ENCODE measurements at places on chromosomes 16 and 17. TPM values are rescaled to one million over a fixed set of nuclear protein-coding genes. Genes with fewer than 3 reads are reported as not detected.

- peaks cover 3% of the 10 kb centered on the region for H3K27me3 ChIP-seq
- no peak overlapping the region for H3K27ac ChIP-seq
- no peak overlapping the region for H3K4me3 ChIP-seq
- no peak for DNase-seq
Measured at GRCh38 chr17:19629449-19629848, 19.1 kb upstream of the ALDH3A2 start.

CES5A gene
- not detected for total RNA-seq

HBA1 gene
- total RNA-seq: not detected

DYNLRB2 gene
- total RNA-seq: not detected

- H3K27ac ChIP-seq: no peak within 1 kb of the TSS
- H3K27me3 ChIP-seq: no peaks in the 10 kb centered on the region
- DNase-seq: no peak
- H3K36me3 ChIP-seq: no peaks in the 10 kb centered on the region
Measured at GRCh38 chr17:81166033-81166492, at the start of gene AATK. Gene AATK, minus strand, starts transcription at chr17:81166221. Its CDS starts 229 bp downstream, at chr17:81165992.

DNA sequence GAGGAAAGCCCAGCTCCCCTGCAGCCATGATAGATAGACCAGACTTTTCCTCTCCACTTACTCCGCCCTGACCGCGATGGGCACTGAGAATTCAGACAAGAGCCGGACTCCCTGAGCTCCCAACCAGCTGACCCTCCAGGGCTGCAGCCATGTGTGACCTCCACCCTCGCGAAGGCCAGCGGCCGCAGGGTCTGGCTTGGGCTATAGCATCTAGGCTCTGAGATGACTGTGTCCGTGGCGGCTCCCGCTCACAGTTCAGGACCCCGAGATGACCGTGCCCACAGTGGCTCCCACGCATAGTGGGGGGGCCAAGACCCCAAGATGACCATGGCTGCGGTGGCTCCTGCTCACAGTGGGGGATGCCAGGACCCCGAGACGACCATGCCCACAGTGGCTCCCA is 18.0 kb downstream of the ZFPM1 start:
- peak overlapping the region; percentile 76 for H3K27ac ChIP-seq
- H3K27me3 ChIP-seq: no peaks in the 10 kb centered on the region
- no peaks in the 10 kb centered on the region for H3K36me3 ChIP-seq
- H3K4me3 ChIP-seq: no peak overlapping the region
- no peak for DNase-seq
- H3K4me1 ChIP-seq: peaks cover 36% of the 10 kb centered on the region

GRCh38 chr17:55433029-55433628 is 11.5 kb upstream of the MMD start:
- H3K27me3 ChIP-seq: no peaks in the 10 kb centered on the region
- no peak overlapping the region for H3K4me3 ChIP-seq
- DNase-seq: no peak

DNA sequence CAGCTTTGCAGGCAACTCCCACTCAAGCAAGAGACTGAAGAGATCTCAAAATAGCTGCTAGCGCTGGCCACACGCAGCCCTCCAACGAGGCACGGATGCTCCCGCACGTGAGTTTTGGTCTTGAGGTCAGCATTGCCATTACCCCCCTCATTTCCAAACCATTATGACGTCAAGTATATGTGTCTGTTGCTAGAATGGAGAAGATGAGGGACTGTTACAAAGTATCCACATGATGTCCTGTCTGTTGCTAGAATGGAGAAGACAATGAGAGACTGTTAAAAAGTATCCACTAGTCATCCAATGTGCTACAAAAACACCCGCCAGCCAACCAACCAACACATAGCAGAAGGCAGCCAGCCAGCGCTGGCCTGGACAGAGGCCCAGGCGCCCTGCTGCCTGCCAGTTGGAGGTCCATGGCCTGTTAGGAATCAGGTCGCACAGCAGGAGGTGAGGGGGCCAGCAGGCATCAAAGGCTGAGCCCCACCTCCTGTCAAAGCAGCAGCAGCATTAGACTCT is 24.8 kb downstream of the KLHDC4 start:
- H3K36me3 ChIP-seq: peaks cover 36% of the 10 kb centered on the region
- H3K4me3 ChIP-seq: no peak overlapping the region
- no peaks in the 10 kb centered on the region for H3K4me1 ChIP-seq
- no peak overlapping the region for H3K27ac ChIP-seq
- no peaks in the 10 kb centered on the region for H3K27me3 ChIP-seq

GRCh38 chr16:70427786-70428177 is 11.1 kb downstream of the ST3GAL2 start:
- no peaks in the 10 kb centered on the region for H3K27me3 ChIP-seq
- H3K27ac ChIP-seq: no peak overlapping the region
- H3K36me3 ChIP-seq: peaks cover 8% of the 10 kb centered on the region
- no peak for DNase-seq
- H3K4me3 ChIP-seq: no peak overlapping the region
- H3K4me1 ChIP-seq: peaks cover 49% of the 10 kb centered on the region

GRCh38 chr16:84509032-84509950 is 4.8 kb upstream of the MEAK7 start:
- H3K27me3 ChIP-seq: no peaks in the 10 kb centered on the region
- no peak overlapping the region for H3K27ac ChIP-seq
- peak overlapping the region; percentile 46 for H3K4me3 ChIP-seq
- H3K36me3 ChIP-seq: no peaks in the 10 kb centered on the region

DNA sequence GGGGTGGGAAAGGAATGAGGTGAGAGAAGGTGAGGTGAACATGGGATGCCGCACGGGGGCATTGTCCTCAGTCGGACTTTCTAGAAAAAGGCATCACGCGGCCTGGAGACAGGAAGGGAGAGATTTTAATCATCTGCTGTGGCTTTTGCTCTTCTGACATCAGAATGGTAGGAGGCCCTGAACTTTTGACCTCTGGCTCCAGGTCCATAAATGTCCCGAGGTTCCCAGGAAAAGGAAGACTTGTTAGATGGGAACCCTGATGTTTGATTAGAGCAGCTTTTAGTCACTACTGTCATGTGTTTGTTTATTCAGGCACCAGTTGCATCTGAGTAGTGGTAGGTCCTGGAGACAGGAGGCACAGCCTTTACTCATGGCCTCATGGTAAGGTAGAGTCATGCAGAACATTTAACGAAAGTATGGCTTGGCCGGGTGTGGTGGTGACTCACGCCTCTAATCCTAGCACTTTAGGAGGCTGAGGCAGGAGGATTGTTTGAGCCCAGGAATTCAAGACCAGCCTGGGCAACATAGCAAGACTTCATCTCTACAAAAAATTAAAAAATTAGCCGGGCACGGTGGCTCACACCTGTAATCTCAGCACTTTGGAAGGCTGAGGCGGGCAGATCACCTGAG is 203.1 kb downstream of the MSI2 start:
- H3K4me3 ChIP-seq: no peak overlapping the region
- DNase-seq: no peak
- no peak overlapping the region for H3K27ac ChIP-seq
- H3K27me3 ChIP-seq: no peaks in the 10 kb centered on the region

- no peak overlapping the region for H3K4me3 ChIP-seq
- H3K27ac ChIP-seq: no peak overlapping the region
- H3K4me1 ChIP-seq: peaks cover 15% of the 10 kb centered on the region
Measured at GRCh38 chr17:364766-365165, 12.2 kb upstream of the RPH3AL start.

SOX8 gene
- total RNA-seq: 4.8 TPM

- no peaks in the 10 kb centered on the region for H3K4me1 ChIP-seq
- no peaks in the 10 kb centered on the region for H3K36me3 ChIP-seq
- no peak overlapping the region for H3K27ac ChIP-seq
- no peak for DNase-seq
- no peak overlapping the region for H3K4me3 ChIP-seq
Measured at GRCh38 chr16:55539488-55539887, 27.0 kb upstream of the CAPNS2 start.

DNA sequence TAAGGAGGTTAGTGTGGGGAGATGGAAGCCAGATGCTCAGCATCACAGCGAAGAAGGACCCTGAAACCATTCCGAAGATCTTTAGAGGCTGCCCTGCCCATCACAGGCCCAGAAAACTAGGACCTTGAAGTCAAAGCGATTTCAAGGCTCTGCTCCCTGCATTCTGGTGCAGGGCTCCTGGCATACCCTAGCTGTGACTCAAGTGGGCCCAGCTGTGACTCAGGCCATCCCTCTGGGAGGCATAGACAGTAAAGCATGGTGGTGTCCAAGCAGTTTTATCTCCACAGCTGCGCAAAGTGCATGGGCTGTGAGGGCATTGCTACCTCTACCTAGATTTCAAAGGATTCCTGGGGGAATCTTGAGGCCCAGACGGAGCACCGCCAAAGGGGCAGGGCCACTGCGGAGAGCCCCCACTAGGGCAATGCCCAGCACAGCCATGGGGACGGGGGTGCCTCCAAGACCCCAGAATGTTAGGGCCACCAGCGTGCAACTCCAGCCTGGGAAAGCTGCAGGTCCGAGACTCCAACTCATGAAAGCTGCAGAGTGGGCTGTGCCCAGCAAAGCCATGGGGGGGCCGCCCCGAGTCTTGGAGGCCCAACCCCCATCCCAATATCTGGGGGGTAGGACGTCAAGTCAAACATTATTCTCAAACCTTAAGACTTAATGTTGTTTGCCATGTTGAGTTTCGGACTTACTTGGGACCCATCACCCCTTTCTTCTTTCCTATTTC is 11.7 kb upstream of the ZNF594 start:
- H3K4me3 ChIP-seq: no peak overlapping the region
- H3K4me1 ChIP-seq: peaks cover 6% of the 10 kb centered on the region
- H3K27me3 ChIP-seq: no peaks in the 10 kb centered on the region
- no peak for DNase-seq

TLCD3B gene
- total RNA-seq: 0.25 TPM

- peaks cover 12% of the 10 kb centered on the region for H3K4me1 ChIP-seq
- H3K27ac ChIP-seq: no peak overlapping the region
- H3K36me3 ChIP-seq: no peaks in the 10 kb centered on the region
- H3K4me3 ChIP-seq: no peak overlapping the region
- DNase-seq: no peak
- H3K27me3 ChIP-seq: no peaks in the 10 kb centered on the region
Measured at GRCh38 chr17:27217631-27218030, 76.3 kb upstream of the WSB1 start.

GRCh38 chr16:69930117-69930776 is 20.9 kb upstream of the CLEC18A start:
- H3K27ac ChIP-seq: no peak overlapping the region
- H3K36me3 ChIP-seq: peaks cover 72% of the 10 kb centered on the region
- no peak overlapping the region for H3K4me3 ChIP-seq
- H3K27me3 ChIP-seq: no peaks in the 10 kb centered on the region
- peak; percentile 17 for DNase-seq

CDK5R1 gene
- 8.1 TPM for total RNA-seq

DNA sequence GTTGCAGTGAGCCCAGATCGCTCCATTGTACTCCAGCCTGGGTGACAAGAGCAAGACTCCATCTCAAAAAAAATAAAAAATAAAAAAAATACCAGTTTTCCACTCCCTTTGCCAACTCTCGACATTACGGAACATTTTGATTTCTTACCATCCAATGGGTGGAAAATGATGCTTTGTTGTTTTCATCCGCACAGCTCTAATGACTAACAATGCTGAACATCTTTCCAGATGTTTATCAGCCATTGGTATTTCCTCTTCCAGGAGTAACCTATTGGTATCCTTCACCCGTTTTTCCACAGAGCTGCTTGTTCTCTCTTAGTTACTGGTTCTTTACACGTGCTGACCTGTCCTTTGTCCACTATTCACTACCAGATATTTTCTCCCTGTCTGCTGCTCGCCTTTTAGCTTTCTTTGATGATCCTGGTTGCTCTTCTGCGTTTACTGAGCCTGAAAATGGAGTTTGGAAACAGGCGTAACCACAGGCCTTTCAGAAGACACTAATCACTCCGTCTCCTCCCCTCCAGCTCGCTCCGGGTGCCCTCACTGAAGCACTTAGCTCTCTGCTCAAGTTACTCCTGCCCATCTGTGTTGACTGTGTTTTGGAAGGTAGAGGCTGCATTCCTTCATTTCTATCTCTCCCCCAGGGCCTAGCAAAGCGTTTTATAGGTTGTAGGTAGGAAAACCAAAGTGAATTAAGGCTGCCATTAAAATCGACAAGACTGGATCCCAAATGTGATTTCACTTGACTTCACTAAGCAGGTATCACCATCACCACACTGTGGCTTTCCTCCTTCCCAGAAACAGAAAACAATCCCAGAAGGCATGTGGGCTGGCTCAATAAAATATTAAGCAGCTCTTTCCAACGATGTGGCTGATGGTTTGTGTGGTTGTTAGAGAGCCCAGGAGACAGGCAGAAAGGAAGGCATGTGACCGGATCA is 8.9 kb downstream of the SHPK start:
- peaks cover 36% of the 10 kb centered on the region for H3K36me3 ChIP-seq
- DNase-seq: no peak
- H3K4me1 ChIP-seq: no peaks in the 10 kb centered on the region
- H3K4me3 ChIP-seq: no peak overlapping the region
- no peak overlapping the region for H3K27ac ChIP-seq

PYDC1 gene
- total RNA-seq: not detected

- no peaks in the 10 kb centered on the region for H3K27me3 ChIP-seq
- peaks cover 2% of the 10 kb centered on the region for H3K4me1 ChIP-seq
- no peak overlapping the region for H3K4me3 ChIP-seq
- no peak for DNase-seq
- no peaks in the 10 kb centered on the region for H3K36me3 ChIP-seq
- H3K27ac ChIP-seq: no peak overlapping the region
Measured at GRCh38 chr17:69062860-69063581, 2.3 kb upstream of the ABCA9 start.

DNA sequence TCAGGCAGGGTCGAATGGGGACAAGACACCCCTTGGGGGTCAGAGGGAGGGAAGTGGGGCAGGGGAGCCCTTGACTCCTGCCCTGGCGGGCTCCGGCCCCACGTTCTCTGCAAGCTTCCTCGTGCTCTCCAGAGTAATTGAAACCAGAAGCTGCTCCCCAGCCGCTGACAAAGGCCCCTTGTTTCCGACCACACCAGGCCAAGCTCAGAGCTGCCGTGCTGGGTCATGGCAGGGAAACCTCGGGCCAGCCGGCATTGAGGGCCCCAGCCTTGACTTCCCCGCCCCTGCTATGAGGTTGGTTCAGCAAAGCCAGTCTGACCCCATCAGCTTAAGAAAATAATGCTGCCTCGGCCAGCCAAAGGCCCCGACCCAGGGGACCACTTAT is 43.3 kb downstream of the TIMM22 start:
- no peak overlapping the region for H3K27ac ChIP-seq
- no peak for DNase-seq
- H3K27me3 ChIP-seq: no peaks in the 10 kb centered on the region

GRCh38 chr17:30160419-30161172 is 44.0 kb downstream of the NSRP1 start:
- no peaks in the 10 kb centered on the region for H3K27me3 ChIP-seq
- H3K27ac ChIP-seq: no peak overlapping the region
- H3K4me3 ChIP-seq: no peak overlapping the region
- no peaks in the 10 kb centered on the region for H3K36me3 ChIP-seq
- DNase-seq: no peak

OSGIN1 gene
- total RNA-seq: 0.56 TPM

DNA sequence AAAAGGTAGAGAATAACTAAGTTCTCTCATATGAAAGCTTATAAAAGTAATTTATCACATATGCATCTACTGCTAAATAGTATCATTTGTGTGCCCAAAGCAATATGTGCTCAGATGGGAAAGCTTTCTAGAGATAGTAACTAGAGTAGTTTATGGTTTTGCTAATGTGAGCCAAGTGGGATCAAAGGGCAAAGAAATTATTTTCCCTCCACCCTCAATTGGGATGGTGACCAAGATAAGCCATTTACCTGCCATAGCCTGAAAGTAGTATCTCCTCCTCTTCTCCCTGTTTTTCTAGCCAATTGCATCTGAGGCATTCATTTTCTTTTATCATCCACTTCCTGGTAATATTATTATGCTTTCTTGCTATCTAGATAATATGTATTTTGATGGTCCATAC is 41.9 kb upstream of the KCNJ16 start:
- H3K27ac ChIP-seq: no peak overlapping the region
- H3K4me3 ChIP-seq: no peak overlapping the region
- H3K36me3 ChIP-seq: no peaks in the 10 kb centered on the region
- no peak for DNase-seq
- H3K4me1 ChIP-seq: no peaks in the 10 kb centered on the region
